ENCODE measurements at places on chromosomes 11 and 22.

DNA sequence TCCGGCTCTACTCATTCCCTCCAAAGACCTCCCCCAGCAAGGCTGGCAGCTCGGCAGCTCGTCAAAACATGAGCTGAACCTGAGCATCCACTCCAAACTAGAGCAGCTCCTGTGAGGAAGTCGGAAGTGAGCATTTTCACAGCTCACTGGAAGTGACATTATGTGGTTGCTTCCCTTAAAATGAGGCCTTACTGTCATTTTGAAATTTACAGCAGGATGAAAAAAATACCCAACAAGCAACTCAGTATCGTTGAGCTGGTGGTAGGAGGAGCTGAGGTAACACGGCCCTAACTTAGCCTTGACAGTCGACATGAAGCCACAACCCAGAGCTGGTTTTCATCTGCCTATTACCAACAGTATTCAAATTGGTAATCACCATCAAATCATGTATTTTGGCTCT is 38.0 kb upstream of the ARFGAP3 start:
- DNase-seq, result no peak

- no peak for DNase-seq
These were observed 21.0 kb downstream of the WEE1 start for GRCh38 chr11:9594267-9595046.

DNA sequence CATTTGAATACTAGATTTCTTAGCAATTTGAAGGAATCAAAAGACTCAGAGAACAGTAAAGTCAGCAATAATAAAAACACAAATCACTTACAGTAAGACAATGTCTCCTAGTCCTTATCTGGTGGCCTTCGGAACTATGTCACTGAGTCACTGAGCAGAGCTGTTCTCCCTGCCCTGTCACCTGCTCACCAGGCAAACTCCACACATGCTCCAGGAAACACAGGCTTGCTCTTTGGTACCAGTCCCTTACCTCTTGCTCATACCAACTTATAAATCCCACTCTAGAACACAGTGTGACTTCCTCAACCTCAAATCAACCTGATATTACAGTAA is 81.1 kb upstream of the CHRM4 start:
- no peak for DNase-seq

GRCh38 chr11:61162092-61162941 is 1.1 kb upstream of the VPS37C start:
- DNase-seq, result peak; percentile 24

DNA sequence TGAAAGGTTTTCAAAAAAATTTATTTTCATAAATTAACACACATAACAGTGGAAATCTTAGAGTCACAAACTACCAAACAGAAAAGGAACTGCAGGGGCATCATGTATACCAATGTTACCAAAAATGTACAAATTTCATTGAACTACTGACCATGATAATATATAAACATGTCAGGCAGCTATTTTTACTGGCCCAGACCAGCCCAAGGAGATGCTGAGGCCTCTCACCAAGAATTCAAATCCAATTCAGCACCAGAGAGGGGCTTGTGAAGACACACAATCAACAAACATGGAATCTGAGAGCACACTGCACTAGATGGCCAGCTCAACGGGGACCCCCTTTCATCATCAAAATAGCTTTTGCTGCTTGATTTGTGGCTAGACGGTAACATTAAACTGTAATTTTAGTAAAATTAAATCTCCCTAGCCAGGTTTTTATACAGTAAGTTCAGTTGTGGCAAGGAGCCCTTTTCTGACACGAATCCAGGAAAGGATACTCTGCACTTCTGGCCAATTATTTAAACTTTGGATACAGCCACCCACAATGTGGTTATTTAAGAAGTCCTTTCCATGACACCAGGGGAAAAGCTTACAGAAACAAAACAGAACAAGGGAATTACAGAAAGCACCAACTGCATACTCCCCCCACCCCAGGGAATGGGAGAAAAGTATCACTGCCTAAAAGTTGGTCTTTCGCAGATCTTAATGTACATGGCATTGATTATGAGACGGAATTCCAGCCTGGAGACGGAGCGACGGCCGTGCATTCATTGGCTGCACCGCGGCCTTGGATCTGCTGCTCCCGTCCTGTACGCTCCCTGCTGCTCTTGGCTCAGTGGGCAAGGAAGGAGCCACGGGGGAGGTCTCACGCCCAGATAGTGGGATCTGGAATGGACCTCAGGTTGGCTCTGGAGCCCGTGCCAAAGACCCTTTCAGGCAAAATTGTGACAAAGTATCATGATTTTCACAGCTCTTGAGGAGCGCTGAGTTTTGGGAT is 19.6 kb upstream of the PISD start:
- DNase-seq, result no peak

DNA sequence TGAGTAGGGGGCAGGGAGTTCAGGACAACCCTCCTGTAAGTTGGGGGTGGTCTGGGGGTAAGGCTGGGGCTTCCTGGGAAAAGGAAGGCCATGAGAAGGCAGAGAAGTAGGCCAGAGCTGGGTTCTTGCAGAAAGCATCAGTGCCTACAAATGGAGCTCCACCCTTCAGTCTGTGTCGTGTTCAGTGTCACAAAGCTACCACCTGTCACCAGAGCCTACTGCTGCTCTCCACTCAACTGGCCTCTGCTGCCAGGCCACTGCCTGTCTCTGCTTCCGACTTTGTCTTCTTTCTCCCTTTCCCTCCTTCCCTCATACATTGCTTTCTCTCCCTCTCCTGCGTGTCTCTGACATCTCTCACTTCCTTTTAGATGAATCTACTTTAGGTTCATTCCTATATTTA is 3.4 kb upstream of the WBP2NL start:
- no peak for DNase-seq

GRCh38 chr22:29842740-29843139 is 4.7 kb upstream of the ASCC2 start:
- no peak for DNase-seq

DNA sequence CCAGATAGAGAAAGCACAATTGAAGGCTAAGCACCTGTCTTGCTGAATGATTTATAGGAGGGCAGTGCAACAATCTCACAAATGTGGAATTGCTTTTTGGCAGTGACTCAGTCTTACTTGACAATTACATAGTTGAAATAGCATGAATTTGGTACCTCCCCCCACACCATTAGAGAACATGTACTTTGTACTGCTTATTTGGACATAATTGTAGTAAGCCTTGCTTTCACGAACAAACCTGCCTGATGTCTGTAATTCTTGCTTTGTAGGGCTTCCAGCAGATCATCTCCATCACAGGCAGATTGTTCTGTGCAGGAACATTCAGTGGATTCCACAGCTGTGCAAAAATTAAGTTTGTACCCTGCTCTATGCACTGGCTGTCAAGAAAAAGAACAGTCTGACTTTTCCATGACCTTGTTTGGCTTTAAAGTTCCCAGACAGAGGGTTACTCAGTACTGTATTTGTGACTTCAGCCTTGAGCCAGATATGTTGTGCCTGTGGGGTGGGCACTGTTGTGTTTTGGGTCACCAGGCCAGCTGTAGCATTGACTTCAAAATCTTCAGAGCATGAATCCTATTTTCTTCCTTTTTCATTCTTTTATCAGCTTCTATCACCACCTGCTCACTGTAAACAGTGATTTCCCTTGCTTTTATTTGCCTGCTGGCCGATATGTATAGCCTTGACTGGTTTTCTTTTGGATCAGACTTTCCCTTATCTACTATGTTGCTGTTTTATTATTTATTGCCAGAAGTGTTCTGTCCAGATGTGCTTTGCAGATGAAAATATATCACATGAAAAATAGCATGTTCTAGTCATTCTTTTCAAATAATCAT is 941.0 kb upstream of the CHORDC1 start:
- DNase-seq, result no peak

- no peak for DNase-seq
These were observed 1984.1 kb upstream of the RAG2 start for GRCh38 chr11:38582151-38582550.

DNA sequence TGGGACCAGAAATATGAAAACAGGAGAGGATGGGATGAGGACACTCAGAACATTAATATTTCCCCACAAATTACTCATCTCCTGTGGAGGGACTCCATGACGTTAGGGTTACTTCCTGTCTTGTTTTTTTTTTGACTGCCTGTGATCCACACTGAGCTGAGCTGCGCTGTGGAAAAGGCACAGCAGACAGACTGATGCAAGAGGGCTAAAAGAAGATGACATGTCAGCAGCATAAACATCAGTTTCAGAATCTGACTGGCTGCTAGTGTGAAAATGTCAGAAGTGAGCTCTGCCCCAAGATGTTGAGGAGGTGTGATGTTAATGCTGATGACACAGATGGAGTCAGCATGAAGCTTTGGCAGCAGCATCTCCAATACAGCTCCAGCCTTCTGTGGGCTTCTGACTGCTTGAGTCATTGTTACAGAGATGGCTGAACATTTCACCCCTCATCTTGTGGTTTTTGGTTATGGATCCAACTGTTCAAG is 286.8 kb downstream of the BLID start:
- no peak for DNase-seq

DNA sequence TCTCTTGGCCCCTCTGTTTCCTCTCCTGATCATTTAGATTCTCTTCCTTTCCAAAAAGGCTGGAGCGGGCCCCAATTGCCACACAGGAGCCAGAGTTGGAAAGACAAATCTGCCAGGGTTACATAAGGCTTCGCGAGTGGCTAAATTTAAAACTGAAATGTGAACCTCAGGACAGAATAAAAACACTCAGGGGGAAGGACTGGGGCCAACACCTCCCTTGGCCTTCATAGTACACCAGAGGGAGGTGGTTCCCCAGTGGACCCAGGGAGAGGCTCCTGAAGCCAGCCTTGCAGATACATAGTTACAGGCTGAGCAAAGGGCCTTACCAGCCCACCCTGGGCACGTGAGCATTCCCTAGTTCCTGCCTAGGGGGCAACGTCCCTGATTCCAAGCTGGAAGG is 150.1 kb downstream of the MN1 start:
- no peak for DNase-seq

- DNase-seq, result no peak
These were observed 19.5 kb downstream of the PVALB start for GRCh38 chr22:36797374-36797773.

- DNase-seq, result no peak
These were observed 14.4 kb downstream of the YWHAH start for GRCh38 chr22:31958625-31959239.

- DNase-seq, result no peak
These were observed 1.4 kb downstream of the TTC12 start for GRCh38 chr11:113315811-113316210.

DNA sequence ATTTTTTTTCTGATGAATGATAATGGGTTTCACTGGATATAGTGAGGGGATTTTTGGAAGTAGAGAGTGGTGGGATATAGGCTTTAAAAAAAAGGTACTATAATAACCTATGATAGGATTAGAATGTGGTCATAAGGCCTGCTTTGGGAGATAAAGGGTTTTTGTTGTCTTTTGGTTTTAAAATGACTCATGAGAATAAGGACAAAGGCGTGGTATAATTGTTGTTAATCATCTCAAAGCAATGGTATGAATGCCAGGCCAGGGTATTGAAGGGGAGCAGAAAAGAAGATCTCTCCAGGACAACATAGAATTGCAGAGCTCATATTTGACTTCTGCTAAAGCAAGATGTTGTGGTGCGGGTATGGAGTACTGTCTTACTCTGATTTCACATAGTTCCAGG is 579.4 kb downstream of the JRKL start:
- DNase-seq, result no peak

DNA sequence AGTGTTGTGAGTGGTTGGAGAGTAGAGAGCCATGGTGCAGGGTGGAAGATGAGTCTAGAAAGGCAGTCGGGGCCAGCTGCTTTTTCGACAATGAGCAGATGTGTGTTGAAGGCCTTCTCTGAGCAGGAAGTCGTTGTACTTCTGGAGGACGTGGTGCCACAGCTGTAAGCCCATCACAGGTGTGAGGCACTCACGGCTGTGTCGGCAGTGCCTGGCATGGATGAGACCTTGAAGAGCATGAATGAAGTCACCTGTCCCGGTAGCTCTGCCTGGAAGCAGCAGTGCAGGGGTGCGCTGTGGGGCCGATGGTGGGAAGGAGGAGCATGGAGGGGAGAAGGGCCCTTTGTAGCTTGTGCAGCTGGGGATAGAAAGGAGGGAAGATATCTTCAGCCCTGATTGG is 165.2 kb downstream of the PKNOX2 start:
- no peak for DNase-seq

DNA sequence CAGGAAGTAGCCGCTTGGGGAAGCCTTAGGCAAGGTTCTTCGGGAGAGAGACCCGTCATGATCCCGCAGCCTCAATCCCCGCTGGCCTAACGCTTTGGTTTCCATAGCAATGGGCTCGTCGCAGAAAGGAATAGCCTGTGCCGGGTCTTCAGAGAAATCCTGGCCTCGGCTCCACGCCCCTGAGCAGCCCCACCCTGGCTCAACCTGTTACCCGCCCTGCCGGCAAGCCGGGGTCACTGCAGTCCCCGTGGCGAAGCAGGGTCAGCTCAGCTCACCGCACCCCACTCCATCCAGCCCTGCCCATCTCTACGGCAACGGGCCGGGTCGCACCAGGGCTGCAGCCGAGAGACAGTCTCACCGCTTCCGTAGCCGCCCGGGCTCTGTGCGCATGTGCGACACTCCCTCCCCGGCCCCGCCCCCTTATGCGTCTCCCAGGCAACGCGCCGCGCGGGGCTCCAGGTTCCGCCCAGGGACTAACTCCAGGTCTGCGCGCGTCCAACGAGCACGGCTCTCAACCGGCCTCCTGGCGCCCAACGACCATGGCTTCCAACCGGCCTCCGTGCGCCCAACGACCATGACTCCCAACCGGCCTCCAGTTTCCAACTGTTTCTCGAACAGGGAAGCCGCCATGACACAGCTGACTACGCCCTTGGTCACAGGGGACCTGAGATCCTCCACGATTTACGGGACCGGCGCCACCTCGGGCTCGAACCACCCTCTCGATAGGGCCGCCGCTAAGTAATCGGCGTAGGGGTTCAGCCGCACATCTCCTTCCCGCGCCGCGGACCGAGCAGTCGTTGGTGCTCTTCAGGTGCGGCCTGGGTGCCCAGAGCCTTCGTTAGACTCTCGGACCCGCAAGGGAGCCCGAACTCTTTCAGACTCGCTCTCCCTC is at the start of gene DUSP18:
Gene DUSP18 (minus strand): TSS at position 382 of the 892 bp plus-strand sequence. CDS start 3,872 bp downstream, outside the sequence.
- DNase-seq, result peak; percentile 96

GRCh38 chr11:87083029-87083428 is 45.3 kb downstream of the TMEM135 start:
- no peak for DNase-seq

DNA sequence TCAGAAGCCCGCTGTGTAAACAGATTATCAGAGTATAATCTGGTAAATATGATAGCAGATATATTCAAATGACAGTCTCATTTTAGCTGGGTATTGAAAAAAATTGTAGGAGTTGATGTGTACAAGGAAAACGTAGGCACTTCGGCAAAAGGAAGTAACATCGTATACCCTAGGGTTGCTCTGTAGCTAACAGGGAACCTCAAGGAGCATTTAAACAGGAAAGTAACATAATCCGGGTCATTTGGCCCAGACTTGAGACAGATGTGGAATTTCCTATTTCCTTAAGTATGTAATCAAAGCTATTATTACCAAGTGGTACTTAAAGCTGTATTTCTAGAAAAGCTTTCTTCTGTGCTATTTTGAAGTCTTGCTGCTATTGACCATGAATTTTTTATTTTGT is 215.6 kb downstream of the DDX10 start:
- DNase-seq, result no peak

GRCh38 chr11:88827018-88827676 is 238.6 kb downstream of the GRM5 start:
- no peak for DNase-seq

GRCh38 chr22:49266561-49267519 is 560.8 kb downstream of the BRD1 start:
- no peak for DNase-seq

GRCh38 chr11:134950692-134951304 is 538.8 kb upstream of the B3GAT1 start:
- no peak for DNase-seq

GRCh38 chr11:107563702-107564101 is 1.8 kb downstream of the ALKBH8 start:
- peak; percentile 28 for DNase-seq

- no peak for DNase-seq
These were observed 21.1 kb downstream of the CTTN start for GRCh38 chr11:70419307-70420007.

Measured in activated naive CD8-positive, alpha-beta T cell treated with anti-CD3 and anti-CD28 coated beads, Interleukin-2, amount 50 U/mL, for 24 hours (primary cell).